Kidney tubule cell (primary cell): ENCODE measurements at places on chromosomes 6 and 20.

GRCh38 chr6:111524735-111525134 is 41.7 kb upstream of the REV3L start:
- DNase-seq, result no peak

GRCh38 chr6:1025821-1026220 is 286.1 kb upstream of the FOXQ1 start:
- no peak for DNase-seq

DNA sequence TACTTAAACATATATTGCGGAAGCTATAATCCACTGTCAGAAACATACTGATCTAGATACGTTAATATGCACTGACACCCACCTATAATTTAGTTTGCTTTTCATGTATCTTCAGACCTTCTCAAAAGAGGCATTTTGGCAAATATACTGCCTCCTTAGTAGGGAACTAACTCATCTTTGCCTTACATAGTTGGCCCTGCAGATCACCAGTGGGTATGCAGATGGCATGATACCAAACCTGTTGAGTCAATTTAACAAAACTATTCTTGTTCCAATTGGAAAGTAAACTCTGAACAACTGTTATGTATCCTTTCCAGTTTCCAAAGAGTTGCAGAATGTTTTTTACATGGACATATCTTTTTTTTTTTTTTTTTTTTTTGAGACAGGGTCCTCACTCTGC is 35.6 kb upstream of the TBC1D20 start:
- DNase-seq, result no peak

- no peak for DNase-seq
Measured at GRCh38 chr20:63047267-63047666, 40.5 kb upstream of the BHLHE23 start.

DNA sequence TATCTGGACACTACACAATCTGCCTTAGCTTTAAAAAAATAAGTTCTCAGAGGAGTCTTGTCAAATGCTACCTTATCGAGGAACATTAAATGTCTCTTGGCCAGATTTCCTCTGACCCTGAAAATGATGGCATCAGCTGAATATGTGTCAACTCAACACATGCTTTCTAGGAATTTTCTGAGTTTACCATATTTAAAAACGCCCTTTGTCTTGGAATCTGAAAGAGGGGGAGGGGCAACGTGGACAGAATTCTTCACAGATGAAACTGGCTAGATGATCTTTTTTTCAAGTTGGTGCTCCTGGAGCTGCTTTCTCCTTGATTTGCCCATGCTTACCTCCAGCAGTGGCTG is 5.1 kb downstream of the SOX4 start:
- peak; percentile 67 for DNase-seq

DNA sequence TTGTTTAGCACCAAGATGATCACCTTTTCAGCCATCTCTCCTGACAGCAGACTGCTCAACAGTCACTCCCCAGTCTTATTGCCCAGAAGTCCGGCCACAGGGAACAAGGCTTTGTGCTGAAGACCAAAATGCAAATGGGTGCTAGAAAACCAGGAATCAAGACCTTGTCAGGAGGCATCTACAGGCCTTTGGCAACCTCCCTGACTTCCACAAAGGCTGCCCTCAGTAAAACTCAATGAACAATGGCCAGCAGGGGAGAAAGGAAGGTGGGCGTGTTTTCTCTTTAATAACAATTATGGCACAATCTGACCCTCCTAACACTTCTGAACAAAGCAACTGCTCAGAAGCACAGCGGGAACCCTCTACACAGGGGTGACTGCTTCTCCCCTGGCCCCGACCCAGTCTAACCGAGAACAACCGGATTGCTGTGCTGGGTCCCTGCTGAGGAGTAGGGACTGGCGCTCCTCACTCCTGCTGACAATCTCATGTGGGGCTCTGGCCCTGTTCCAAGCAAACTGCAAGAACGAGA is 41.6 kb downstream of the PLCG1 start:
- DNase-seq, result no peak

- no peak for DNase-seq
Measured at GRCh38 chr6:112365952-112366351, 18.8 kb downstream of the RFPL4B start.

DNA sequence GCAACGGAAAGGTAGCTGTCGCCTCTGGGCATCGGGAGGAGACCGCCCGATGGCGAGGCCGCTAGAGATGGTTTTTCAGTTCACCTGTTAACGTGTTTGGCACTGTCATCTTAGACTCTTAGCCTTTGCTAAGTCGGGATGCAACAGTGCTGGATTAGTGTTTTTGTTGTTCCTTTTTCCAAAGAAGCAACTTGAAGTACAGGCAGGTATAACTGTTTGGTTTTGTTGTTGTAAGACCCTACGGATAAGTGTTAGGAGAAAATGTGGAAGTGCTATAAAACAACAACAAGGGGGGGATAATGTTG is 723 bp downstream of the MANEA start:
- DNase-seq, result no peak

DNA sequence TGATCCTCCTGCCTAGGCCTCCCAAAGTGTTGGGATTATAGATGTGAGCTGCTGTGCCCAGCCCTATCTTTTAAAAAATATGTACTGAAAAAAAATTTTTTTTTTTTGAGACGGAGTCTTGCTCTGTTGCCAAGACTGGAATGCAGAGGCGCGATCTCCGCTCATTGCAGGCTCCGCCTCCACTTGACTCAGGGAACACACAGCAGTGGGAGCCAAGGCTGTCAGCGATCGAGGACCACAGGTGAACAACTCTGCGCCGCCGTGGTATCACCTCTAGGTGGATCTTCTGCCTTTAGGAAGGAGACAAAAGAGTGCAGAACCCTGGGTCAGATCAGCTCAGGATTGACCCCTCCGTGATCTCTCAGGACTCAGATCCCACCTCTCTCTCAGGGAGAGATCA is 13.7 kb downstream of the RAET1E start:
- DNase-seq, result no peak

DNA sequence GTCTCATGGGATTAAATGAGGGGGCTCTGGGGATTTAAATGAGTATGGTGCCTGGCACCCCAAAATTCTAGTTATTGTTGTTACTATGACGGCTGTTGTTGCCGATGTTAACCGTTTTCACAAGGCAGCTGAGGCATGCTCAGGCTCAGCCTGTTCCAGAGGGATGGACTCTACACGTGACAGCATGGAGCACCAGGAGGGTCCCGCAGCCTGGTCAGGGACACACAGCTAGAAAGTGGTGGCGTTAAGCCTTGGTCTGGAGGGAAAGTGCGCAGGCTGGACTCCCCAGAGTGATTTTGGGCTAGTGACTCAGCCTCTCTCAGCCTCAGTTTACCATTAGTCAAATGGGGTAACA is 7.0 kb downstream of the FAM110A start:
- DNase-seq, result no peak

GRCh38 chr6:35302604-35303241 is 5.1 kb downstream of the DEF6 start:
- DNase-seq, result peak; percentile 39

- no peak for DNase-seq
Measured at GRCh38 chr20:50380697-50381040, 129.5 kb upstream of the PTPN1 start.

GRCh38 chr6:113854531-113855499 is 2.3 kb upstream of the MARCKS start:
- DNase-seq, result peak; percentile 63

DNA sequence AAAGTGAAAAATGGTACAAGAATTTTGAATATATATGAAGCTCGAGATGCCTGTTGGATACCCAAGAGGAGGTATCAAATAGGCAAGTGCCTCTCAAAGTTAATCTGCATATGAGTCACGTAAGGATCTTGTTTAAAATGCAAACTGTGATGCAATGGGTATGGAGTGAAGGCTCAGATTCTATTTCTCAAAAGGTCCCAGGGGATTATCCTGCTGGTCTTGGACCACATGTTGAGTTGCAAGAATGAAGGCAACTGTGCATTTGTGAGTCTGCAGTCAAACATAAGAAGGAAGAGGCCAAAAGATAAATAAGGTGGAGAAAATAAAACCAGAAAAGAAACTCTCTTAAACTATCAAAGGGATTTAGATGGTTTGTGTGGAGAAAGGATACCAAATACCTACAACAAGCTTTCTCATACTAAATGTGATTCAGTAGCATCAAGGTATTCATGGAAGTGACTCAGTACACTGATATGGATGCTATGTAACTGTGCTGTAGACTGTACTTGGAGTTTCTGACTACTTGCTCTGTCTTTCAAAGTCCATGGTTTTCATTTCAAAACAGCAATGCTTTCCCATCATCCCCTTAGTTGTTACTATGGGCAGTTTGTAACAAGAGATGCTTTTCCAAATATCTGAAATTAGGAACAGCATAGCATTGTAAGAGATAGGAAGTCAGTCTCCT is 106.3 kb downstream of the GFRAL start:
- peak; percentile 44 for DNase-seq

DNA sequence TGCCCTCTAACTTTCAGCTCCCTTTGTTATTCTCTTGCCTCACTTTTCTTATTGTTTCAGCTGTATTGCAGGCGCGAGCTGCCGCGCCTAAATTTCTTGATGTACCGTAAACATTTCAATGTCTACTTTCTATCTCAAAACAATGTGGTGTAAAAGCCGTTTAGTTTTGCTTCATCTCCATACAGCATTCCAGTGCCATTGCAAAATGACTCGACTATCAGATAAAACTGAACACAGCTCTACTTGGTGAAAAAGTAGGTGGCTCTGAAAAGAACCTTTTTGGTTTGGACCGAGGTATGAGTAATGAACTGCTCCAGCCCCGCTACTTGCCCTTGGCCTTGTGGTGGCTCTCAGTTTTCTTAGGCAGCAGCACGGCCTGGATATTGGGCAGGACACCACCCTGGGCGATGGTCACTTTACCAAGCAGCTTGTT is 74.6 kb downstream of the OR2B2 start:
- DNase-seq, result no peak

- DNase-seq, result peak; percentile 61
Measured at GRCh38 chr6:100803264-100804045, 77.7 kb downstream of the ASCC3 start.

DNA sequence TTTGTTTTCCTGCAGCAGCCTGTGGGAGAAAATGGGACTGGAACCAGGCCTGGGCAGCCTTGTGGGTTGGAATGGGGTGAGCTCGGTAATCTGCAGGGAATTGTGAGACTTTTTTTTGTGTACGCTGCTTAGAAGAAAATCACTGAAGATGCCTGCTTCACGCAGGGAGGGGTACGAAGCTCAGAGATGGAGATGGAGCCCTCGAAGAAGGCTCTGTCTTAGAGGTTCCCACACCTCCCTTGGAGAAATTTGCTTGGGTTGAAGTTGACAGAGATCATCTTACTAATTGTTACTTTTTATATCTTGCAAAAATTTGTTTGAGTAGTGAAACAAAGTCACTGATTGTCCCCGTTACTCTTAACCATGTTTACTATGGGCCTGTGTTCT is 894 bp downstream of the PYGB start:
- no peak for DNase-seq

DNA sequence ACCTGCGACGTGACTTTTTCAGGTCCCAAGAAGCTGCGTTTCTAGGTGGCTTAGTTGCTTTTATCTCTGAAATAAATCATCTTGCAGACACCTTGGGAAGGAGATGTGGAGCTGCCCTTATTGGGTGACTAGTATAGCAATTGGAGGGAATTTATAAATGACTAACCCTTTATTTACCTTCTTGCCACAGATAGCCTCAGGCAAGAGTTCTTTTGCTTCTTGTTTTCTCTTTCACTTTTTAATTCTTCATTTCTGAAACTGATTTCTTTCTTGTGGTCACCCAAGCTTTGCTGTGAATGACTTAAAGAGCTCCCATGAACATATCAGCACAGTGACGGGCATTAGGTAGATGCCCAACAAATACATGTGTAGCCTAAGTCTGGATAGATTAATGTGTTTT is 3.0 kb downstream of the ADGRF4 start:
- DNase-seq, result peak; percentile 69

- DNase-seq, result peak; percentile 79
Measured at GRCh38 chr6:134642279-134642678, 307.6 kb downstream of the ALDH8A1 start.

DNA sequence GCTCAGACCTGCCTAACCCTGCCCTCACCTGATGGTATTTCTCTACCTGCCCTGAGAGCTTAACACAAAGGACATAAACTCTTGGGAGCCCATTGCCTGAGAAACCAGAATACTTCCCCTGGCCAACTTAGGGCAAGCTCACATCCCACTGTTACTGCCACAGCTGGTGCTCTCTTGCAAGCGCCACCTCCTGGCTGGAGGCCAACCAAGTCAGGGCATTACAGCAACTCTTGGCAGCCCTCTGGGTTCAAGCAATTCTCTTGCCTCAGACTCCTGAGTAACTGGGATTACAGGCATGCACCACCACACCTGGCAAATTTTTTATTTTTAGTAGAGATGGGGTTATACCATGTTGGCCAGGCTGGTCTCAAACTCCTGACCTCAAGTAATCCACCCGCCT is 70.1 kb downstream of the HECA start:
- no peak for DNase-seq

DNA sequence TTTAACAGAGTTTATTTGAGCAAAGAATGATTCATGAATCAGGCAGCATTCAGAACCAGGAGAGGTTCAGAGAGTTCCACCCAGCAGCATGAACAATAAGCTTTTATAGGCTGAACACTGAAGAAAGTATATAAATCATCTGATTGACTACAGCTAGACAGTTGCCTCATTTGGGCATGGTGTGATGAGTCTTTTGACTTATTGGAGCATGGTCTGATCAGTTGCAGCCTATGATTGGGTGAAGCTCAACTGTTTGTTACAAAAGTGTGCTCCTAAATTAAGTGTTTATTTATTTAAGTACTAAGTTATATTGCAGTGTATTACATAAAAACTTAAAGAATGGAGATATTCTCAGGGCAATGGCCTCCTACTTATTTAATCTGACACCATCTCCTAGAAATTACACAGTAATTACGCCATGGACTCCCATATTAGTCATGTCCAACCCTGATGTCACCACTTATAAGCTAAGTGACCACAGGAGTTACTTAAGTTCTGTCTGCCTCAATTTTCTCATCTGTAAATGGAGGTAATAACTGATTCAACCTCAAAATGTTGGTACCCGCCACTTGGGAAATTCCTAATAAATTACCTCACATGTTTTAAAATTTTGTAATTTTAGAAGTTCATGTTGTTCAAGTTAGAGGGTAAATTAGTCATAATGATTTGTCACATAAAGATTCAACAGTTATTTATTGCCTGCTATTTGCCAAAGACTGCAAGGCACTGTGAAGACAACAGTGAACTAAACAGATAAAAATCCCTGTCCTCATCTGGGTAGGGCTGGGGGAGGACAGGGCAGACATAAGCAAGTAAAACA is 15.2 kb upstream of the ROS1 start:
- peak; percentile 94 for DNase-seq

GRCh38 chr6:168671863-168672546 is 231.0 kb downstream of the SMOC2 start:
- DNase-seq, result no peak

GRCh38 chr6:42979523-42980177 is 669 bp upstream of the PEX6 start:
- DNase-seq, result peak; percentile 50

- DNase-seq, result no peak
Measured at GRCh38 chr6:55836481-55836880, 38.9 kb downstream of the BMP5 start.

GRCh38 chr20:7672571-7672970 is 267.7 kb downstream of the HAO1 start:
- DNase-seq, result no peak
